Activated CD4-positive, alpha-beta memory T cell treated with anti-CD3 and anti-CD28 coated beads for 36 hours (primary cell): ENCODE measurements at places on chromosomes 5 and 9.

DNA sequence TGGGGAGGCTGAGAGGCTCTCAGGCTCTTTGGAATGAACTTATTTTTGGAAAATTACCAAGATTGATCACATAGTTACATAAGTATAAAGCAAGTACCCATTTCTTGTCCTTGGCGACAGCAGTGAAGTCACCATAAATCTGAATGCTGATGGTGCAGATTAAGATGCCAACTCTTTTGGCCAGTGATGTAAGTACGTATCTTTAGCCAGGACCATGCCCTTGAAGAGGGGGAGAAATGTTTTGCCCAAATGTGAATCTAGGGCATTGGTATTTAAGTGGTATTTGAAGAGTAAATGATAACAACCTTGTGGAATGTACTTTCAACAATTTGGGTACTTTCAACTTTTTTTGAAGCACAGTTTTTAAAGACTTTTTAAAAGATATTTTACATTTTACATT, 68.2 kb upstream of the RAD23B start:
- DNase-seq, result no peak

GRCh38 chr5:148445578-148445977, 61.8 kb downstream of the FBXO38 start:
- no peak for DNase-seq

DNA sequence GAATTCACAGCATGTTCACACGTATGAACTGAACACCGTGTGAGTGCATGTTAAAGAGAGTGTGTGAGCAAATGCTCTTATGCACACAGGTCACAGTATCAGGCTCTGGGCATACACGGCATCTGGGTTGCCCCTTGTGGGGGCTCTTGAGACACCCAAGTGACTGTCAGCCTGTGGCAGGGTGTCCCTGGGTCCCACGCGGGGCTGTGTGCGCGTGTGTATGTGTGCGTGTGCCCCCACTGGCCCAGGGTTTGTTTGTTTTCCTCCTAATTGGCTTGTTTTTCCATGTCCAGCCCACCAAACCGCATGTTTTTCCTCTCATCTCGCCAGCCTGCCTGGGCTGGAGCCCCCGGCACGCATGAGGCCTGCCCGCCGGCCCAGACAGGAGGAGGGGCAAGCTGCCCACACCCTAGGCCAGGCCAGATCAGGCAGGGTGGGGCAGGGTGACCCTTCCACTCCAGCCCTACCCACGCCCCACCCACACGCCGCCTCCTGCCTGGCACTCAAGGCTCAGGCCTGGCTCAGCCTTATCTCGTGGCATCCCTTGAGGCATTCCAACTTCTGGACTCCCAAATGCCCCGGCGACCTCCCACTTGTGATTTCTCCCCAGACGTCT, 28.8 kb downstream of the CNTFR start:
- DNase-seq, result no peak

DNA sequence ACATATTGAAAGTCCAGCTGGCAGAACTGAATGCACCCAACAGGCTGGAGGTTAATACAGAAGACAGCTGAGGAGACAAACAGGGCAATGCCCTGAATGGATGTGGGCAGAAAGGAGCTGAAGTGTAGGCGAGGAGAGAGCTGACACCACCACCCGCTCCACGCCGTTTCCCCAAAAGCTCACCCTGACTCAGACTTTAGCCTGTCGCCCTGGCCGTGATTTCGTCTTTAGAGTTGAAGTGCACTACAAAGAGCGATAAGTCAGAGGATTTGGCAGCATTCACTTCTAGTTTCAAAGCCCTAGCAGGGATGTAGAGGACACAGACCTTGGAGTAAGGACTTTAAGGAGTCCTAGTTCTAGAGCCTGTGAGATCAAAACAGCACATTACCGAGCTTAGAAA, 2.2 kb upstream of the ERAP1 start:
- DNase-seq, result peak; percentile 56

GRCh38 chr5:19342942-19343341, 645.1 kb downstream of the CDH18 start:
- DNase-seq, result no peak

- DNase-seq, result peak; percentile 71
These were observed at the start of gene FAM78A for GRCh38 chr9:131276094-131276888. FAM78A (minus strand) TSS chr9:131276510; CDS start chr9:131276179, 331 bp downstream.

- DNase-seq, result no peak
These were observed 486.6 kb downstream of the ARHGEF28 start for GRCh38 chr5:74112372-74113195.

DNA sequence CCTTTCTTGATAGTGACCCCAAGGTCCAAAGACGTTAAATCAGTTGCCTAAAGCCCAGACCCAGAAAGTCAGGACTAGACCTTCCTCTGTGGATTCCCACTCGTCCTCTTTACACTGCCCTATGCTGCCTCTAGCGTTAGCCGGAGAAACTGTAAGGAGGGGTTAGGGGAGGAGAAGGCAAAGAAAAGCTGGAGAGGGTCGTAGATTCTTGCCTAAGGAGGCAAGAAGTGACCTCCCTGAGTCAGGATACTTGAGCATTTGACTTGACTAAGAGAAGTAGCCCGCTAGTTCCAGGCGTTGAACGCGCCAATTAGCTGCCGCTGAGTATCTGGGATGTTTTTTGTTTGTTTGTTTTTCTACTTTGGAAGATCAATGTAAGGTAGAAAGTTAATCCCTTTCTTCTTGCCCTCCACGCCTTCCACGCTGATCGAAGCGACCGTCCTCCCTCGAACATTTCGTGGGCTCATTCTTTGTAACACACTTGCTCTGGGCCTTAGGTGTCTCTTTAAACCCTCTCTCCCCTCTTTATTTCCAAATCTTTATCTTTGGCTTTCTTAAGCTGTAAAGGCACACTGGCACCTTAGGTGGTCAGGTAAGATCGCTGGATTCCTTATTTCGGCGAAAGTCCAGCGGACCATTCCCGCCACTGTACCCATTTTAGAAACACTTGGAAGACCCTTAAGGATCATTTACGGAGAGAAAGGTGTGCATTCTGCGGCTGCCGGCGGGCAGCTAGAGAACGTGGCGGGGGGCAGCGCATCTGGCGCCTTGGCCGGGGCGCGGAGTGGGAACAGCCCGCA, 5.1 kb upstream of the RGMB start:
- peak; percentile 52 for DNase-seq
